ENCODE measurements at places on chromosomes 12 and 14. TPM values are rescaled to one million over a fixed set of nuclear protein-coding genes. Genes with fewer than 3 reads are reported as not detected.
A peak's percentile ranks its signal among the peaks of the same experiment; 100 is the strongest.

DNA sequence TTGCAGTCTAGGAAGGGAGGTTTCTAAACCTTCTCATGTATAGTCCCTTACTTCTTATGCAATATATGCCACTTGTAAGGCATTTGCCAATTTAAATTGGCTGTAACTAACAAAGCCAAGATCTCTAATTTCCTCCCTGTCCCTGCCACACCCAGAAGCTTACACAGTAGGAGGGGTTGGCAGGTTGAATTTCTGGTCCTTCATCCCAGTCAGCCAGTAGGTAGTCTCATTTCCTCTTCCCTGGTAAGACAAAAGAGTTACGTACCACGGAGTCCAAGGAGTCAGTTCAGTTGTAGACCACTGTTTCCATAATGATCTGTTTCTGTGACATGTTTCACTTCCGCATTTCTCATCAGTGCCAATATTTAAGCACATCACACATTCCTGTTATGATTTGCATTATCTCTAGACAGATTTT is 47.0 kb upstream of the PLBD1 start:
- DNase-seq, result peak; percentile 83

Gene ART4
- total RNA-seq, result not detected

- DNase-seq, result no peak
These were observed 123.4 kb downstream of the SLC6A15 start for GRCh38 chr12:84789184-84789583.

DNA sequence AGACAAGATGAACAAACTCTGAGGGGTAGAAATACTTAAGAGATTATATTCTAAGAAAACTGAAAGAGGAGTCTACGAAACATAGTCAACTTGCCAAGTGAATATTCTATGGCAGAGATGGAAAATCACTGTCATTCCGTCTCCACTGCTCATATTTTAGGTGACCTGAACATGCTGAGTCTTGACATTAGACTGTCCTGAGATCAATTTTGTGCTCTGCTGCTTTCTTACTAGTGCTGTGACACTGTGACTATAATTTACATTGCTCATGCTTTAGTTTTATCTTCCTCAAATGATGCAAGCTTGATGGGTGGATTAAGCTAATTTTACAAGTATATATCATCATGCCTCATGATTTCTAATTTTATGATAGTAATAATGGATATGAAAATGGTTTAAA is 228.2 kb upstream of the LRFN5 start:
- no peak for DNase-seq

DNA sequence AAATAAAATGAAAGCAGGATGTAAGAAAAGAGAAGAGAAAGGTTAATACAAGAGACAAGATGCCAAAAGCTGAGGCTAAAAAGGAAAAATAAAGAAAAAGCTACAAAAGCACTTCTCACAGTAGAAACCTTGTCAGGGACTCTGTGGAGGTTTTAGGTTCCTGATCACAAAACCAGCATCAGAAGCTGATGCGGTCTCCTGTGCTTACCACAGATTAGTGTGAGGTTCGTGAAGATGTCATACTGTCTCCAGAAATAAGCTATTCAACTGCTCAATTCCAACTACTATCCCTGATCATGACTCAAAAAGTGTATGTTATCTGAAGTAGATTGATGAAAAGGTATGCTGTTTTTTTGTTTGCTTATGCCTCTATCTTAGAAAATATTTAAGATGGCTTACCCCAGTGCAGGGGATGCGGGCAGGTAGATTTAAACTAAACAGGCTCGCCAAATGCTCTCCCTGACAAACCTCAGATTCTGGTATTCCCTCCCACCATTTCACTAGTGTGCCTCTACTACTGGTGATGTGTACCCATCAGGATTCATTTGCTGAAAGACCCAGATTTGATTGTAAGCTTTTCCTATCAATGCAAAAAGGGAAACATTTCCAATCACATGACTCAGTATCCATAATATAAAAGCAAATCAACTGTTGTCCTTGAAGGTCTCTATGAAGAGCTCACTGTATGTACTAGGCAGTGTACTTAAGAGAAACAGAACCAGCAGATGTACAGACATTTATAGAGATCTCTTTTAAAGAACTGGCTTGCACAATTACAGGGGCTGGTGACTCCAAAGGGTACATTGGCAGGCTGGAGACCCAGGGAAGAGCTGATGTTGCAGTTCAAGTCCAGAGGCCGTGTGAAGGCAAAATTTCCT is 169.5 kb upstream of the FOXN3 start:
- no peak for DNase-seq

- no peak for DNase-seq
These were observed 204.8 kb downstream of the NUAK1 start for GRCh38 chr12:105933671-105934665.

All from B cell (primary cell).